H1 (cell line): ENCODE measurements at places on chromosomes 4 and X. TPM values are rescaled to one million over a fixed set of nuclear protein-coding genes. Genes with fewer than 3 reads are reported as not detected.
A peak's percentile ranks its signal among the peaks of the same experiment; 100 is the strongest.

- H3K27ac ChIP-seq = no peak overlapping the region
- H3K27me3 ChIP-seq = no peaks in the 10 kb centered on the region
- no peak overlapping the region for H3K4me3 ChIP-seq
- no peaks in the 10 kb centered on the region for H3K4me1 ChIP-seq
- H3K36me3 ChIP-seq = no peaks in the 10 kb centered on the region
Measured at GRCh38 chr4:122000849-122001248, 49.0 kb upstream of the TRPC3 start.

The TCEAL2 gene
- 15.1 and 15.7 TPM in 2 replicates for total RNA-seq

The RIPPLY1 gene
- not detected in 2 replicates for total RNA-seq

DNA sequence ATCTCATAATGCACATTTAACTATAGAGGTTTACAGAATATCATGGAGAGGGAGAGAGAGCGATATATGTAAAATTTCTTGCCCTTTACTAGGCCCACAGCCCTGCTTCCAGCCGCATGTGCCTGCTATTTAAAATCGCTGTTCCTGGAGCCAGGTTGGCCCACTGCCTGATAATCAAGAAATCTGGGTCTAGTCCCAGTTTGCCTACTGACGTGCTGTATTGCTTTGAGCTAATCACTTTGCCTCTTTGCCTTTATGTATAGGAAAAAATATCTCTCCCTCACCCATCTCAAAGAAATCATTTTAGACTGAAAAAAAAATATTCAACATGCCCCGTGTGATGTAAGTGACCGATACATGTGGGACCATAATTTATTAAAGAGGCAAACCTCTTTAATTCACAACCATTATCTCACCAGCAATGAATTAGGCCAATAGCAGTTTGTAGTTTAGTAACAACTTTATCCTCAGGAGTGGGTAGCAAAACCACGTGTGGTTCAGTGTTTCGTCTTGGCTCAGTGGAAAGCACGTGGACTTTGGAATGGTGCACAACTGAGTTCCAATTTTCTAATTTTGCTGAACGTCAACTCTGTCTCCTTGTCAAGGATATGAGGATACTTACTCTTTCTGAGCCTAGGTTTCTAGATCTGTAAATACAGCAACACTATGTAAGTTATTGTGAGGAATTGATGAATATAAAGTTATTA, 62.6 kb downstream of the GRXCR1 start:
- no peak overlapping the region for H3K4me3 ChIP-seq
- H3K27me3 ChIP-seq = no peaks in the 10 kb centered on the region
- H3K36me3 ChIP-seq = no peaks in the 10 kb centered on the region
- H3K27ac ChIP-seq = no peak overlapping the region
- no peaks in the 10 kb centered on the region for H3K4me1 ChIP-seq

GRCh38 chrX:64977830-64978229, 1.6 kb upstream of the ZC4H2 start:
- no peak overlapping the region for H3K27ac ChIP-seq
- no peaks in the 10 kb centered on the region for H3K4me1 ChIP-seq
- DNase-seq = no peak
- no peak overlapping the region for H3K4me3 ChIP-seq

DNA sequence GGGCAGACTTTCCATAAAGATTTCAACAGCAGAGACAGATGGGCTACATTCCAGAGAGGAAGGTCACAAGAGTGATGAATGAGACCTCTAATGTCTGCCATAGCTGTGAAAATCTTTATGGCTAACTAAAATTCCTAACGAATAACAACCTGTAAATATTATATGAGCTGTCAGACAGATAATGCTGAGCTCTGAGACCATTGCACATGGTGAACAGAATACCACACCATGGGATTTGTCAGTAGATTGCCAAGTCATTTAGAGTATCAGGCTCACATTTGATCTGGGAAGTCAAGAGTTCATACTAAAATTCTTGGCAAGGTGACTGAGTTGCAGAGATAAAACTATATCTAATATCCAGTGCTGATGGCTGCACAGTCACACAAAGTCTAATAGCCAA, 259.2 kb upstream of the FTHL17 start:
- H3K4me1 ChIP-seq = no peaks in the 10 kb centered on the region
- no peak overlapping the region for H3K4me3 ChIP-seq
- H3K27ac ChIP-seq = no peak overlapping the region
- H3K36me3 ChIP-seq = no peaks in the 10 kb centered on the region
- no peaks in the 10 kb centered on the region for H3K27me3 ChIP-seq

The KLKB1 gene
- total RNA-seq = 20.1 and 20.9 TPM in 2 replicates

The TEX11 gene
- 0.61 and 0.74 TPM in 2 replicates for total RNA-seq

DNA sequence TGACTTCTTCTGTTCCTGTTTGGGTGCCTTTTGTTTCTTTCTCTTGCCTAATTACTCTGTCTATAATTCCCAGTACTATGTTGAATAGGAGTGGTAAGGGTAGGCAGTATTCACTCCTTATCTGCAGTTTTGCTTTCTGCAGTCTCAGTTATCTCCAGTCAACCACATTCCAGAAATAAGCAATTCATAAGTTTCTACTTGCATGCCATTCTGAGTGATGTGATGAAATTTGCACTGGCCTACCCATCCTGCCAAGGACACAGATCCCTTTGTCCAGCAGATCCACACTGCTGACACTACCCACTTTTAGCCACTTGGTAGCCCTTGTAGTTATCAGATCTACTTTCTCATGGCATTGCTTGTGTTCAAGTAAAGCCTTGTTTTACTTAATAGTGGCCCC, 971.6 kb upstream of the INTU start:
- no peaks in the 10 kb centered on the region for H3K36me3 ChIP-seq
- H3K27ac ChIP-seq = no peak overlapping the region
- H3K4me3 ChIP-seq = no peak overlapping the region
- DNase-seq = no peak

The IL15 gene
- total RNA-seq = 0.61 and 0.69 TPM in 2 replicates

DNA sequence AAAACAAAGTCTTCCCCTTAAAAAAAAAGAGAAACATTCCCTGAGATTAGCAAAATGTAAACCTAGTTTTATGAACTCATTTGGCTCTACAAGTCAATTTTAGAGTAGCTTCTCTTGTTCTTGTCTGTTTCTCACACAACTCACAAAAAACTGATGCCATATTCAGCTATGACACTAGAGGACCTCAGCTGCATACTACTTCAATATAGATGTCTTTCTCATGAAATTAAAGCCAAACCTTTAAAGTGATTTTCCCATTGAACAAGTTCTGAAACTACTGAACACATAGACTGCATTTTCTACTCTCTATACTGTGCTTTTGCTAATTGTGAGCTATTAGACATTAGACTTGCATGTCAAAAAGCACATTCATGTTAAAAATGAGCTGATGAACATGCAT, 49.8 kb downstream of the TBCK start:
- no peak overlapping the region for H3K27ac ChIP-seq
- H3K36me3 ChIP-seq = no peaks in the 10 kb centered on the region
- DNase-seq = no peak
- H3K4me1 ChIP-seq = no peaks in the 10 kb centered on the region
- no peaks in the 10 kb centered on the region for H3K27me3 ChIP-seq

GRCh38 chrX:31178064-31178768, 106.4 kb upstream of the FTHL17 start:
- no peaks in the 10 kb centered on the region for H3K4me1 ChIP-seq
- H3K4me3 ChIP-seq = no peak overlapping the region
- H3K36me3 ChIP-seq = no peaks in the 10 kb centered on the region
- H3K27me3 ChIP-seq = no peaks in the 10 kb centered on the region
- no peak overlapping the region for H3K27ac ChIP-seq
- DNase-seq = no peak

GRCh38 chr4:84497504-84498202, 1.4 kb downstream of the NKX6-1 start:
- peak overlapping the region; percentile 44 for H3K4me3 ChIP-seq
- peaks cover 97% of the 10 kb centered on the region for H3K27me3 ChIP-seq
- no peaks in the 10 kb centered on the region for H3K36me3 ChIP-seq
- DNase-seq = no peak
- H3K27ac ChIP-seq = no peak overlapping the region
- H3K4me1 ChIP-seq = peaks cover 37% of the 10 kb centered on the region

DNA sequence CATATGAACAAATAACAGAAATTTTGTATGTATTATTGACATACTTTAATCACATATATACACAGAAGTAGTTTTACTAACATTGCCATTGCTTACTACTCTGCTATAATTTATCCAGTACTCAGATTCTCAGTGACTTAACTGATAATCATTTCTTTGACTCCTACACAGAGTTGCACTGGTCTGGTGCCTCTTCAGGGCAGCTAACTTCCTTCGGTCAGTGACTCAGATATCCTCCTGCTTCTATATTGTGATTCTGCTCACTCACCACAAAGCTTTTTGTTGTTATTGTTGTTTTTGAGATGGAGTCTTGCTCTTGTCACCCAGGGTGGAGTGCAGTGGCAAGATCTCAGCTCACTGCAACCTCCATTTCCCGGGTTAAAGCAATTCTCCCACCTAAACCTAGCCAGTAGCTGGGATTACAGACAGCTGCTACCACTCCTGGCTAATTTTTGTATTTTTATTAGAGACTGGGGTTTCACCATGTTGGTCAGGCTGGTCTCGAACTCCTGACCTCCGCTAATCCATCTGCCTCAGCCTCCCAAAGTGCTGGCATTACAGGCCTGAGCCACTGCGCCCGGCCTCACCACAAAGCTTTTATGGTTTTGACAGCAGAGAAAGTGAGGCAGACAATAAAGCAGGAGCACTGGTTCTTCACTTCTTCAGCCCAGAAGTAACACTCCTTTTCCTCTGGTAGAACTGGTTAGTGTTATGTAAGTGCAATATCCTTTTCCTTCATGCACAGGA, 499.3 kb downstream of the EPHA5 start:
- H3K4me3 ChIP-seq = no peak overlapping the region
- no peak for DNase-seq
- H3K27me3 ChIP-seq = no peaks in the 10 kb centered on the region
- H3K27ac ChIP-seq = no peak overlapping the region

- H3K36me3 ChIP-seq = no peaks in the 10 kb centered on the region
- H3K4me3 ChIP-seq = no peak overlapping the region
- no peak for DNase-seq
- H3K27ac ChIP-seq = no peak overlapping the region
- no peaks in the 10 kb centered on the region for H3K4me1 ChIP-seq
Measured at GRCh38 chr4:121192480-121192879, 28.4 kb upstream of the TNIP3 start.

The CXCL10 gene
- not detected in 2 replicates for total RNA-seq

The DACH2 gene
- 1.8 TPM in 2 replicates for total RNA-seq

DNA sequence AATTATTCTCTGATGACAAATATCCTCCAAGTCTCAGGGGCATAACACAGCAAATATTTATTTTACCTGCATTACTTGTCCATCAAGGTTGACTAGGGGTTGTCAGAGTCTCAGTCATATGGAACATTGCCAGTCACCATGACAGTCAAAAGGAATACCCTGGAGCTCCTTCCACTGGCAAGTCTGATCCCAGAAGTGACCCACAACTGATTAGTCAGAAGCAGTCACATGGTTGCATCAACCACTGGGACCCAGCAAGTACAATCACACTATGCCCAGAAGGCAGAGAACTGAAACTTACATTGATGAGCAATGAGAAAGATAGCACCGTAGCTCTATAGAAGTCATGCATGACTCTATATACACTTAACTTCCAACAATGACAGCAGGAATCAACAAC, 41.9 kb upstream of the SOD3 start:
- H3K4me1 ChIP-seq = no peaks in the 10 kb centered on the region
- DNase-seq = no peak
- H3K36me3 ChIP-seq = no peaks in the 10 kb centered on the region
- H3K4me3 ChIP-seq = no peak overlapping the region
- no peaks in the 10 kb centered on the region for H3K27me3 ChIP-seq

DNA sequence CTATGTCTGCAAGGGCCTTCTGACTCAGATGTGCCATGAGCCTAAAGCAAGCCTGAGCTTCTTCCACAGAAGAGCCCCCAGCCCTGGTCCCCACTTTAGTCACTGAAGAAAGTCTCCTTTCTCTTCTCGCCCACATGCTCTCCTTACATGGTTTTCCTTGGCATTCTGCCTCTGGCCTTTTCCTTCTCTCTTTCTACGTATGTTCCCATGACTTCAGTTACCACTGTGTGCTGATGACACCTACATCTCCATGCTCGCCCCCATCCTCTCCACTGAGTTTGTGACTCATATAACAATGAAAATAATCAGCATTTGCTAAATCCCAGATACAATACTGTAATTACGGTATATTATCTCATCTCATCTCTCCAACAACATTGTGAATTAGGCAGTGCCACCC, 149.3 kb downstream of the AMMECR1 start:
- H3K27me3 ChIP-seq = no peaks in the 10 kb centered on the region
- DNase-seq = no peak
- H3K27ac ChIP-seq = no peak overlapping the region
- no peaks in the 10 kb centered on the region for H3K4me1 ChIP-seq
- no peaks in the 10 kb centered on the region for H3K36me3 ChIP-seq

- H3K27ac ChIP-seq = no peak overlapping the region
- H3K4me1 ChIP-seq = no peaks in the 10 kb centered on the region
- no peaks in the 10 kb centered on the region for H3K27me3 ChIP-seq
- no peaks in the 10 kb centered on the region for H3K36me3 ChIP-seq
- no peak overlapping the region for H3K4me3 ChIP-seq
Measured at GRCh38 chr4:15425520-15425919, 2.3 kb upstream of the C1QTNF7 start.

- no peak for DNase-seq
- H3K27ac ChIP-seq = no peak overlapping the region
- no peak overlapping the region for H3K4me3 ChIP-seq
- H3K27me3 ChIP-seq = no peaks in the 10 kb centered on the region
- H3K36me3 ChIP-seq = no peaks in the 10 kb centered on the region
Measured at GRCh38 chr4:180542445-180543100, 1700.6 kb upstream of the TENM3 start.
